ENCODE measurements at places on chromosomes 1 and 21.

DNA sequence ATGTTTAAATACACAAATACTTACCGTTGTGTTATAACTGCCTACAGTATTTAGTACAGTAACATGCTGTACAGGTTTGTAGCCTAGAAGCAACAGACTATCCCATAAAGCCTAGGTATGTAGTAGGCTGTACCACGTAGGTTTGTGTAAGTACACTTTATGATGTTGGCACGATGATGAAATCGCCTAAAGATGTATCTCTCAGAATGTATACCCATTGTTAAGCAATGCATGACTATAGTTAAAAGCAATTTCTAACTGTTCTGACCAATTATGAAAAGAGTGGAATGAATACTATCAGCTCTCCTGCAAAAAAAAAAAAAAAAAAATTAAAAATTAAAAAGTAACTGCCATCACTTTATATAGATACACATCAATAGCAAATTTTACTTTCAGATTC is 11.4 kb downstream of the HP1BP3 start:
- no peaks in the 10 kb centered on the region for H3K27me3 ChIP-seq
- H3K4me3 ChIP-seq: no peak overlapping the region
- no peak overlapping the region for H3K27ac ChIP-seq
- peaks cover 2% of the 10 kb centered on the region for H3K4me1 ChIP-seq
- no peak for DNase-seq

- H3K27ac ChIP-seq: no peak overlapping the region
- H3K4me1 ChIP-seq: no peaks in the 10 kb centered on the region
- peaks cover 7% of the 10 kb centered on the region for H3K27me3 ChIP-seq
Measured at GRCh38 chr1:23202263-23202749, 15.0 kb downstream of the HTR1D start.

- peak overlapping the region; percentile 82 for H3K27ac ChIP-seq
- H3K36me3 ChIP-seq: peaks cover 7% of the 10 kb centered on the region
- H3K4me3 ChIP-seq: peak overlapping the region; percentile 86
- DNase-seq: peak; percentile 21
Measured at GRCh38 chr1:93079685-93080141, 630 bp downstream of the MTF2 start.

GRCh38 chr1:91133248-91133647 is 111.4 kb upstream of the ZNF644 start:
- no peaks in the 10 kb centered on the region for H3K4me1 ChIP-seq
- H3K36me3 ChIP-seq: no peaks in the 10 kb centered on the region
- peaks cover 3% of the 10 kb centered on the region for H3K27me3 ChIP-seq
- DNase-seq: no peak
- no peak overlapping the region for H3K27ac ChIP-seq
- no peak overlapping the region for H3K4me3 ChIP-seq

GRCh38 chr1:115671176-115671934 is 29.6 kb downstream of the VANGL1 start:
- H3K4me1 ChIP-seq: no peaks in the 10 kb centered on the region
- no peak for DNase-seq
- H3K4me3 ChIP-seq: no peak overlapping the region
- no peaks in the 10 kb centered on the region for H3K27me3 ChIP-seq

DNA sequence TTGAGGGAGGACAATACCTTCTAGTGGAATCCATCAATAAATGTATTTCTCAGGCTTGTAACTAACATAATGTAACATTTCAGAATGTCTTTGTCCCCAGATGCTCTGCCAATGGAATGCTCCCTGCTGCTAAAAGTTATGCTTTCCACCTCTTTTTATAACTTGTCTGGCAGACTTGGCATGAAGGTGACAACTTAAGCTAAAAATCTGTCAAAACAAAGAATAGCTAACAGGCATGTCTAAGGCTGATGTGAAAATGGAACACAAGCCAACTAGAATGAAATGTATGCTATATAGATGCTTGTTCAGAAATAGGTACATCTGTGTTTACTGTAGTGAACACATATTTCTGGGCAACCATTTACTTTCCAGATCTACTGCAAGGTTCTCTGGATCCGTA is 467.9 kb downstream of the MRPL39 start:
- no peaks in the 10 kb centered on the region for H3K4me1 ChIP-seq
- no peak overlapping the region for H3K4me3 ChIP-seq
- no peaks in the 10 kb centered on the region for H3K36me3 ChIP-seq
- H3K27me3 ChIP-seq: no peaks in the 10 kb centered on the region
- DNase-seq: no peak

DNA sequence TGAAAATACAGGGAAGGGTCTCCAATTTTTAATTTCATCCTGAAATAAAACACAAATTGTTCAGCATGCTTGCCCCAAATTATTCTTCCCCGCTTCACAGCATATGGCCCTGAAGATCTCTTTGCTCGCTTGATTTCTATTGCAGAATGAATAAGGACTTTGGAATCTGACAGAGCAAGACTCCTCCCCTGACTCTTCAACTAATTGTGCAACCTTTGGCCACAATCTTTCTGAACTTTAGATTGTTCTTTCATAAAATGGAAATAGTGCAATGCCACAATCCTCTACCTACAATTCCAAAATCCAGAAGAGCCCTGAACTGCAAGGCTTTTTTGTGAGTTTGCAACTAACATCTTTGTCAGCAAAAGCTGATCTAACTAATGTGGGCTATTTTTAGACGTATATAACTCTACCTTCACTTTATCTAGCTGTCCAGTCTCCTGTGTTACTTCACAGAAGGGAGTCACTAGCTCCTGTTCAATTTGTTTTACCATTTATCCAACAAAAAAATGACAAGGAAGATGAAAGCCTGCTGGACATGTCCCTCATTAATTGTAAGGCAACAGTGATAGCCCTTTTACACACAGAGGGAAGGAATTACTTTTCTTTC is 13.4 kb downstream of the RNASEL start:
- H3K27me3 ChIP-seq: no peaks in the 10 kb centered on the region
- H3K36me3 ChIP-seq: peaks cover 72% of the 10 kb centered on the region
- H3K4me3 ChIP-seq: no peak overlapping the region
- H3K4me1 ChIP-seq: no peaks in the 10 kb centered on the region
- H3K27ac ChIP-seq: no peak overlapping the region

DNA sequence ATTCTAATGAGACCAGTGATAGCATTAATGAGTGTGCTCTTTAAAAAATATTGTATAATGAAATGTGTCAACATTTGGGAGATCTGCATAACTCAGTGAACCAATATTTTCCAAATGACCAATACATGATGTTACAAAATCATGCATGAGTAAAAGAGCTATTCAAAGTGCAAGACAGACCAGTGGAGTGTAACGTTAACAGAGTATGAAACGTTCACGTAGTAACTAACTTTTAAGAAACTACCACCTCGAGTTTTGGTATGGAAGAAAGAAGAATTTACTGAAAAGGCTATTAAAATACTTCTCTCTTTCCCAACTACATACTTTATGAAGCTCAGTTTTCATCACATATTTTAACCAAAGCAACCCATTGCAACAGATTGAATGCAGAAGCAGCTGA is 9.6 kb upstream of the SLC6A9 start:
- no peak for DNase-seq
- no peak overlapping the region for H3K4me3 ChIP-seq
- no peak overlapping the region for H3K27ac ChIP-seq
- no peaks in the 10 kb centered on the region for H3K4me1 ChIP-seq
- no peaks in the 10 kb centered on the region for H3K36me3 ChIP-seq

DNA sequence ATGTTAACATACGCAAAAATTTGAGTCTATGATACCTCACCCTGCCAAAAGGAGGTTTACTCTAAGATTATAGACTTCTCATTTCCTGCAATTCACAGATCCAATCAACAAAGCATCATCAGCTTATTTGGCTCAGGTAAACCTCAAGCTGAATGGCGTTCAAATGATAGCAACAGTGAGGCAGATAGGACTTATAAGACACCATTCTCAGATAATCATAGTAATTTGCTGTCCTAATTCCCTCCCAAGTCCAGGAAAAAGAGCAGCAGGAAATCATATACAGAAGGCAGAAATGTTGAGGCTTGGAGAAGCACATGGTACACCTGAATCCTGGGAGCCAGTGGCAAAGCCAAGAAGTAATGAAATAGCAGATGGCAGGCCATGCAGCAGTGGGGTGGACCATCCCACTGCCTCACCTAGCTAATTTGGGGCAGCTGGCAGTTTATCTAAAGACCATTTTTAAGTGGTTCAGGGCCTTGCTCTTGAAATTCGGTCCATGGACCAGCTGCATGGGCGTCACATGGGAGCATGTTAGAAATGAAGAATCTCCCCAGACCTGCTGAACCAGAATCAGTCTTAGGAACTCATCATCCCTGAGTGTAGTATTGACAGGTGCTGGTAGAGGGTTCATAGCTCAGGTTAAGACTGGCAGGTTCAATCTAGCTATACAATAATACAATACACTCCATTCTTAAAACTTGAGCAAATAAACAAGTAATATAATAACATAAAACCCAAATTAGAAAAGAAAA is 57.7 kb downstream of the ASTN1 start:
- H3K4me3 ChIP-seq: no peak overlapping the region
- no peaks in the 10 kb centered on the region for H3K4me1 ChIP-seq
- no peak for DNase-seq
- H3K27ac ChIP-seq: no peak overlapping the region

DNA sequence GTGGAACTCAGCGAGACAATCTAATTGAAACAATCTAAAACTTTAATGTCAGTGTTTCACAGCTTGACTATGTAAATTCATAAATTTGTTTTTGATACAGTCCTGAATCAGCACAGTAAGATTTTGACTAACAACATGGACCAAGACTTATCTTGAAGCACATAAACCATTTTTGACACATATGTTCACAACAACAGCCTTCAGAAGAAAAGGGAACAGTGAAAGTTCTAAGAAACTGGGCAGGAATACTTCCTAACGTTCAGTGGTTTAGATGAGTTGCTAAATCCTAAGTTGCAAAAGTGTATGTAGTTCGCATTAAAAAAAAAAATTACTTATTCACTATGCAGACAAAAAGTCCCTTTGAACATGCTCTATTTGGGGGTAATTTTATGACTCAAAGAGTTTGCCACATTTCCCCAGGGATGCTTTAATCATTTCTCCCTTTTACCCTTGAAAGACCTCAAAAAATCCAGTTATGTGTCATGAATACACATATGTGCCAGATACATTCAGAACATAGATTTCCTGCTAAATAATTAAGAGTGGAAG is 120.2 kb downstream of the MRPL39 start:
- no peak overlapping the region for H3K4me3 ChIP-seq
- no peaks in the 10 kb centered on the region for H3K36me3 ChIP-seq
- no peaks in the 10 kb centered on the region for H3K4me1 ChIP-seq
- no peak overlapping the region for H3K27ac ChIP-seq
- H3K27me3 ChIP-seq: no peaks in the 10 kb centered on the region

- no peak for DNase-seq
- H3K4me3 ChIP-seq: no peak overlapping the region
- H3K27me3 ChIP-seq: no peaks in the 10 kb centered on the region
- no peaks in the 10 kb centered on the region for H3K36me3 ChIP-seq
- peaks cover 48% of the 10 kb centered on the region for H3K4me1 ChIP-seq
- H3K27ac ChIP-seq: no peak overlapping the region
Measured at GRCh38 chr1:235014756-235015155, 113.9 kb downstream of the TOMM20 start.

GRCh38 chr1:212858461-212859265 is 588 bp downstream of the FLVCR1 start:
- DNase-seq: no peak
- peak overlapping the region; percentile 55 for H3K27ac ChIP-seq
- no peaks in the 10 kb centered on the region for H3K27me3 ChIP-seq
- H3K4me1 ChIP-seq: peaks cover 33% of the 10 kb centered on the region
- no peaks in the 10 kb centered on the region for H3K36me3 ChIP-seq

GRCh38 chr1:36572142-36572715 is 89.5 kb upstream of the CSF3R start:
- peaks cover 19% of the 10 kb centered on the region for H3K27me3 ChIP-seq
- H3K4me1 ChIP-seq: no peaks in the 10 kb centered on the region
- H3K4me3 ChIP-seq: no peak overlapping the region
- DNase-seq: no peak
- H3K36me3 ChIP-seq: no peaks in the 10 kb centered on the region

- peaks cover 3% of the 10 kb centered on the region for H3K27me3 ChIP-seq
- no peak overlapping the region for H3K4me3 ChIP-seq
- no peak for DNase-seq
- no peaks in the 10 kb centered on the region for H3K36me3 ChIP-seq
- no peaks in the 10 kb centered on the region for H3K4me1 ChIP-seq
Measured at GRCh38 chr1:25050165-25050564, 120.1 kb upstream of the RUNX3 start.

GRCh38 chr1:160438935-160439334 is 38.6 kb downstream of the VANGL2 start:
- no peaks in the 10 kb centered on the region for H3K36me3 ChIP-seq
- no peak for DNase-seq
- peak overlapping the region; percentile 81 for H3K27ac ChIP-seq
- no peak overlapping the region for H3K4me3 ChIP-seq
- no peaks in the 10 kb centered on the region for H3K27me3 ChIP-seq

GRCh38 chr1:184465489-184466146 is 78.8 kb downstream of the C1orf21 start:
- no peak overlapping the region for H3K4me3 ChIP-seq
- peaks cover 4% of the 10 kb centered on the region for H3K27me3 ChIP-seq
- H3K36me3 ChIP-seq: no peaks in the 10 kb centered on the region

- H3K4me1 ChIP-seq: peaks cover 22% of the 10 kb centered on the region
- H3K4me3 ChIP-seq: peak overlapping the region; percentile 83
- no peaks in the 10 kb centered on the region for H3K36me3 ChIP-seq
- no peak overlapping the region for H3K27ac ChIP-seq
- peak; percentile 54 for DNase-seq
- H3K27me3 ChIP-seq: no peaks in the 10 kb centered on the region
Measured at GRCh38 chr21:26169611-26170470, 729 bp downstream of the APP start.

DNA sequence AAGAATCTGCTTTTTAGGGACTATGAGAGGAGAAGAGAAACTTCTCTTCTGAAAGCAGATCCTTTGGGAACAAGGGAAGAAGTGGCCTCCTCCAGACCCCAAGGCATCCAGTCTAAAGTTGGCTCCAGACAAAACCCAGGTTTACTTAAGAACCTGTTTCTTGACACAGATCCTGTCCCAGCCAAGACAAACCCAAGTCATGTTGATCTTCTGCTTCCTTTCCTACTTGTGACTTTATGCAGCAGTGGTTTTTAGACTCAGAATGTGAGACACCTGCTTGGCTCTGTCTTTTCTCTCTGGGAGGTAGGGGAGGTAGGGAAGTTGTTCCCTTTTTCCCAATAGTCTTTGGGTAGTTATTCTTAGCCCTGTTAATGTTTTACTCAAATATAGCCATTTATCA is 38.3 kb downstream of the ELAPOR1 start:
- DNase-seq: no peak
- no peaks in the 10 kb centered on the region for H3K4me1 ChIP-seq
- H3K4me3 ChIP-seq: no peak overlapping the region

DNA sequence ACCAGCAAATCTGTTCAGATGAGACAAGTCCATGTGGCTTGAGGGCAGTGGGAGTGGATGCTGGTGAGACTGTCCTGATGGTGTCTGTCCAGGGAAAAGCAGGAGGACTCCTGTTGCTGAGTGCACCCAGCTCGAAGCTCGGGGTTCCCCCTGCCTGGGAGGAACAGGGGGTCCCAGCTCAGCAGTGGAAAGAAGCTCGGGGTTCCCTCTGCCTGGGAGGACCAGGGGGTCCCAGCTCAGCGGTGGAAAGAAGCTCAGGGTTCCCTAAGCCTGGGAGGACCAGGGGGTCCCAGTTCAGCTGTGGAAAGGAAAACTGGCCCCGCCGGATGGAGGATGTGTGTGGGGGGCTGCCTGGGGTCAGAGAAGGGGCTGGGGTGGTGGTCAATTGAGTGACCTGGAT is 39.1 kb downstream of the CRYAA start:
- no peaks in the 10 kb centered on the region for H3K36me3 ChIP-seq
- no peak overlapping the region for H3K4me3 ChIP-seq
- DNase-seq: no peak
- no peaks in the 10 kb centered on the region for H3K4me1 ChIP-seq
- peaks cover 4% of the 10 kb centered on the region for H3K27me3 ChIP-seq

GRCh38 chr1:54161495-54162168 is 8.8 kb upstream of the CDCP2 start:
- no peaks in the 10 kb centered on the region for H3K27me3 ChIP-seq
- DNase-seq: no peak
- H3K36me3 ChIP-seq: no peaks in the 10 kb centered on the region
- no peak overlapping the region for H3K27ac ChIP-seq
- no peaks in the 10 kb centered on the region for H3K4me1 ChIP-seq
- H3K4me3 ChIP-seq: no peak overlapping the region
